Fibroblast of skin of back (primary cell): ENCODE measurements at places on chromosomes 1 and 21.

DNA sequence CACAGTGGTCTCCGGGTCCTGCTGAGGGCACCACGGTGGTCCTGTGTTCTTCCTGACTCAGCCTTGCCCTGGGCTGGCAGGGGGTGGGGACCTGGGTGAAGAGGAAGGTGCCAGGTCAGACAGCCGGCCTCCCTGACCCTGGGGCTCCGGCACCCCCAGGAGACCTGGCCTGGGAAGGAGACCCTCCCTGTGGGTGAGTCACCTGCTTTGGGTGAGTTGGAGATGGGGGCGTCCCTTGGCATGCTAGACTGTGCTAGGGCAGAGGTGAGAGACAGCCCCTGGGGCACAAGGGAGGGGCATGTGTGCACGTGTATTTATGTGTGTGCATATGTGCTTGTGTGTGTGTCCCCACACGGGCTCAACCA lies 23.4 kb downstream of the SPSB1 start:
- no peak for DNase-seq

DNA sequence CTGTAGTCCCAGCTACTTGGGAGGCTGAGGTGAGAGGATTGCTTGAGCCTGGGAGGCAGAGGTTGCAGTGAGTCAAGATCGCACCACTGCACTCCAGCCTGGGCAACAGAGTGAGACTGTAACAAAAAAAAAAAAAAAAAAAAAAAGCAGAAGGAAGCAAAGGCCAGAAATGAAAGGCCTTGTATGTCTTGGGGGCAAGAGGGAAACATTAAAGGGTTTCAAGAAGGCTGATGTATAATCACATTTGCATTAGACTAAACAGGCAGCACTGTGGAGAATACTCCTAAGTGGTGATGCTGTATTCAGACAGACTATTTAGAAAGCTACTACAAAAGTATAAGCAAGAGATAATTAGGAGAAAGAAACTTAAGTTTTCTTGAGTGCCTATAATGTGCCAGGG lies 10.4 kb downstream of the ANP32E start:
- DNase-seq: no peak

DNA sequence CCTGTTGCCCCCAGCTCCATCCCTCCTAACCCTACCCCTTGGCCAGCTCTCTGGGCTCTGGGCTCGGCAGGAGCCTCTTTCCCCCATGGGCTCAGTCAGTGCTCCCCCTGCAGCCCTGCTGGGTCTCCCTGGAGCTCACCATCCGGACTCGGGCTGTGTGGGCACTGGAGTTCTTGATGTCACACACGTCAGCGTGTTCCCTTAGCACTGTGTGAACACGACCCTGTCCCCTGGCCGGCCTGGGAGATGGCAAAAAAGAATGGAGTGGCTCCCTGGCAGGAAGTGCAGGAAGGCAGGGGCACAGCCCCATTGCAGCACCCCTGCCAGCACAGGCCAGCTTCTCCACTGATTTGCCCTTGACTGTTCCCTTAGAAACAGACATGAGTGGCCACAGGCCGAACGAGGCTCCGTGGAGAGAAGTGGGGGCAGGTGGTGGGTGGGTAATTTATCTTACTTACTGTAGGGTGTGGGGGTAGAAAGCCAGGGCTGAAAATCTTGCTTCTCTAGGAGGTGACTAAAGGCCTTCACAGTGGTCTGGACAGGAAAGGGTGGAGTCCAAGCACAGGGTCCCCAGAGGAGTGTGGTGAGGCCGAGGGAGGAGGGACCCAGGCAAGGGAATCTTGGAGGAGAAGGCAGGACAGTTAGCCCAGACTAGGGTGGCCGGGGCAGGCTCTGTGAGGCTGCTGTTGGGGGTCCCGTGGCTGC lies 381.7 kb upstream of the VAMP3 start:
- peak; percentile 87 for DNase-seq

DNA sequence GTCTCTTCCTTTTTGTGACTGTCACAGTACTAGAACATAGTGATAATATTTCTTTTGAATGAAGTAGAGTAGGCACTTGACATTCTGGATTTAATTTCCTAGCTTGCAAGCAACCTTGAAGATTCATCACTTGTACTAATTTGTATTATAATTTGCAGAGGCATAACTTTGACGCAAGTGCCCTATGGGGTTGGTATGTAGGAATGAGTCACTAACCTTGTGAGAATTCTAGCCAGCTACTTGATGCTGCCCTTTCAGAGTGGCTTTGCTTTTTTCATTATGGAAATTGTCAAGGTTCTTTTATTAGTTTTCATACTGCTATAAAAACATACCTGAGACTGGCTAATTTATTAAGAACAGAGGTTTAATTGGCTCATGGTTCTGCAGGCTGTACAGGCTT lies 13.7 kb upstream of the DPH5 start:
- no peak for DNase-seq

DNA sequence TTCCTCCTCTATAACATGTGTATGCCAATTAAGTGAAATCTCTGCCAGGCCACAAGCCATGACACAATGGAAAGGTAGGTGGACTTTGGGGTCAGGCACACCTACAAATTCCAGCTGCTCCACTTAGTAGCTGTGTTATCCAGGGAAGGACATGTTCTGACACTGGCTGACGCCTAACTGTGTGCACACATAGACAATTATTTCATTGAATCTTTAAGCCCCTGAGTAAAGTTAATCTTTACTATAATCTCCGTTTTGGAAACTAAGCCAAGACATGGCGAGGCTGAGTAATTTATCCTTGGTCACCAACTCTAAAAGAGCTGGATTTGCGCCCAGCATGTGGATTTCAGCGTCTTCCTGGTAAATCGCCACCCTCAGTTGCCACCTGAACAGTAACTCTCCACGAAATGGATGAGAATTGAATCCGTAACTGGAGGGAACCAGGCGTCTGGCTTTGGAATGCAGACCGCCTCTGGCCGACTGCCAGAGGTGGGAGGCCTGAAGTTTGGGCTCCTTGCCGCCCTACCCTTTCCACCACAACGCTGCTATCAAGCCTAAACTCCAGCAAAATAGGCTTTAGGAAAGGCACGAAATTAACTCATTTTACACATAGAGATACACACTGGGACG lies 888 bp upstream of the SNRPE start:
- DNase-seq: peak; percentile 22

- peak; percentile 84 for DNase-seq
These were observed 95.3 kb downstream of the FOXD2 start for GRCh38 chr1:47532921-47533792.

DNA sequence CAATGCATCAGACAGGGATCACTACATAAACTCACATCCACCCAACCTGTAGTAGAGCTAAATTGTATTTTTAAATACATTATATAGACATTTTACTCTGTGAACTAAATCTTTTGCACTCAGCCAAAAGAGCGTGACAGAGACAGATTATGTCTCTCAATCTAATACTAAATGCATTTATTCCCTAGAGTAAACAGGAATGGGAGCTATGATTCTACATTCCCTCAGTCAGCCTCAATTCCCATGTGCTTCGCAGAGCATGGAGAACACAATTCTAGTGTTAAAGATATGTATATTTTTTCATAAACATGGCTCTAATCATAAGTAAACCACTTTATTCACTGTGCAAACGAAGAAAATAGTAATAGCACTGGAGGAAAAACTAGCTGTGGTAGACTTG lies 16.5 kb downstream of the PIGK start:
- DNase-seq: peak; percentile 73

DNA sequence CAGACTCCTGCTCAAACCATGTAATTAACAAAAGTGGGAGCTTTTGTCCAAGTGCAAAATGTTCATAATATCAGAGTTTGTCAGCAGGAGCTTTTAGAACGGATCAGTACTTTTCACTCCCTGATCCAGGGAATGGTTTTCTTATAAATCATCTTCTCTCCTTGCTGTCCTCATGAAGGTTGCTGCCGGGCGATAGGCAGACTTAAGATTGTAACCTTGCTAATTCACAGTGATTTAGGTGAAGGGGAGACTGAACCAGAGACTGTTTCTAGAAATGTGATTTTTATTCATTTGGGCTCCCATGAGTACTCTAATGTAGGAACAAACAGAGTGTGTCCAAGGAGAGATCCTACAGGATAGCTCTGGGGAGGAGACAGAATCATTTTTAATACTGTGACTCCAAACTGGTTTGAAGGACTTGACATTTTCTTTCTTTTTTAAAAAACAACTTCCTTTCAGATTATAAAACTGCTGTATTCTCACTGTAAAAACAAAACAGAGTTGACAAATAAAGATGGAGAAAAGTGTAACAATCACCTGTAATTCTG lies 23.7 kb downstream of the ELAVL4 start:
- no peak for DNase-seq

- peak; percentile 68 for DNase-seq
These were observed 61.4 kb upstream of the CXADR start for GRCh38 chr21:17451364-17451891.

- no peak for DNase-seq
These were observed 86.7 kb upstream of the PTBP2 start for GRCh38 chr1:96634883-96635282.

- no peak for DNase-seq
These were observed 129.7 kb upstream of the NFIA start for GRCh38 chr1:60952612-60953111.

GRCh38 chr1:167373986-167374385 lies 144.3 kb downstream of the CD247 start:
- no peak for DNase-seq

GRCh38 chr1:11767922-11768704 lies 6.1 kb downstream of the C1orf167 start:
- no peak for DNase-seq

DNA sequence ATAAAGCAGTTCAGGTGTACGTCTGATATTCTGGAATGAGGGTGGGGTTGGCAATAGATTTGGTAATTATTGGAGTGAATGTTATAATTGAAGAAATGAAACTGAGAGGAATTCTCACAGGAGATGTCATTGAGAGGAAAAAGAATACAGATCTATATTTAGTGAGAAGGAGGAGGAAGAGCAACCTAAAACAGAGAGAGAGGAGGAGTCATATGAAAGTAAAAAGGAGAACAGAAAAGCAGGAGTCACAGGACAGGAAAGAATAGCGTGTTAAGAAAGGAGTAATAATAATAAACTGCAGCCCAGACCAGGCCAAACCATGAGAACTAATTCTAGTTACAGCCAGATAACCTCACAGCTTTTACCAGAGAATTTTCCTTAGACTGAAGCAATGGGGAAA lies 62.7 kb upstream of the MROH9 start:
- DNase-seq: no peak

DNA sequence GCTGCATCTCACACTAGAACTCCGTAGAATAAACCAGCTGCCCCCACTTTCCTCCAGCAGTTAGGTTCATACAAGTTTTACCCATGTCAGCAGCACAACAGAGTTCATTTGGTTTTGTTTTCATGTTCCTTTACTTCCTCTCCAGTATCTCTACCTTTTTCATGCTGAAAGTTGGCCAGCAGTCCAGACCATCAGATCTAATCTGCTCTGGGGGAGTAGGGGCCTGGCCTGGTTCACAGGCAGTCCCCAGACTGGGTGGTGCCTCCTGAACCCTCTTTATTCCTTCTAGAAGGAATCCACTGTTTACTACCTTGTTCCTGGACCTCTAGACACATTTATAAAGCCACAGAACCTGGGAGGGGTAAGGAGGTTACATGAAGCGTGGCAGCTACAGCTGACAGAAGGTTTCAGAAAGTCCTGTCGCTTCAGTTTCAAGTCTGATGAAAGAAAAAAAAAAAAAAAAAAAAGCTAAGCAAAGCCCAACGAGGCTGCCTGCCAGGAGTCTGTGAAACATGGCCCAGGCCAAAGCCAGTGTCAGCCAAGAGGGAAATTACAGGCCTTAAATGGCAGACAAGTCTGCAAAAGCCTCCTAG lies 184.6 kb upstream of the JUN start:
- peak; percentile 18 for DNase-seq

GRCh38 chr1:234918961-234919761 lies 209.5 kb downstream of the TOMM20 start:
- DNase-seq: no peak

DNA sequence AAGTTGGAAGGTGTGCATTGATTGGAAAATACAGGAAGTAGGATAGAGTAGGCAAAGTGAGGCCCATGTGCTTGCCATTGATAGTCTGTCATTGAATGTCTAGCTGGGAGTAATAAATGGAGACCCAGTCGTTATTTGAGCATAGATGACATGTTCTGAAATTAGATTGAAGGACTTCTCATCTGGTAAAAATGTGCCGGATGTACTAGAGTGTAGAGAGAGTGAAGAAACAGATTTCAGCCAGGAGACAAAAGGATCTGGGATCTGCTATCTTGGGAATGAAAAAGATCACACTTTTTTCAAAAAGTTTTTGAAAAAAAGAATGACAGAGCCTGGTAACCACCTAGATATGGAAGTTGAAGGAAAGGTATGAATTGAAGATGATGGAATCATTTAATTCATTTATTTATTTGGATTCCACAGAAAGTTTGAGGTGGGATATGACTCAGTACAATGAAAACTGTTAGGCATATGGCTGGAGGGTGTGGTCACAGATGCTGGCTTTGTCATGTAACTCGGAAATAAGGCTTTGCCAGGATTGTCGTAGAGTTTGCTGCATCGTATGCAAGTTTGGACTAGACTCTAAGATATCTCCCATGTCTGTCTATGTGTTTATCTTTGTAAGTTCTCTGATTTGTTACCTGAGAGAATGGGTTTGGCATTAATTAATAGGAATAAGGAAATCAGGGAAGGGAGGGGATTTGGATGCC lies 137.1 kb downstream of the PBX1 start:
- peak; percentile 47 for DNase-seq

DNA sequence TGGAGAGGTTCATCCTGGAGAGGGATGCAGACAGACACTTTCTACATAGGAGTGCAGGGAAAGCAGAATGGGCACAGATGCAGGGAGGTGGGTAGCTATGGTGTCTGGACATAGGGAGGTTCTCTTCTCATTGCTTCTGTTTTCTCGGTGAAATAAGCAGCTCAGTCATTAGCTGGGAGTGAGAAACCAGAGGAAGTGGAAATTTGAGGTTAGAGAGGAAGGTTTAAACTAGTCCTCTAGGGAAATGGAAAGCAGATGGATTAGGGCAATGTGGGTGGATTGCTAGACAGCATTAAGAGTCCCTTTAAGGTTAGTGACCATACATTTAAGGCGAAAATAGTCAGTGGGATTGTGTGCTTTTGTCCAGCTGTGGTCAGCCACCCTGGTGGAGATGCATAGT lies 39.6 kb downstream of the MPZL1 start:
- DNase-seq: no peak
